Nucleus accumbens (tissue), 56 donors: ENCODE measurements at places on chromosomes 7 and 10.

GRCh38 chr10:68180490-68180889, 51.4 kb downstream of the ATOH7 start:
- DNase-seq, result no peak

GRCh38 chr10:47403446-47404318, 19.6 kb upstream of the ZNF488 start:
- no peak for DNase-seq

DNA sequence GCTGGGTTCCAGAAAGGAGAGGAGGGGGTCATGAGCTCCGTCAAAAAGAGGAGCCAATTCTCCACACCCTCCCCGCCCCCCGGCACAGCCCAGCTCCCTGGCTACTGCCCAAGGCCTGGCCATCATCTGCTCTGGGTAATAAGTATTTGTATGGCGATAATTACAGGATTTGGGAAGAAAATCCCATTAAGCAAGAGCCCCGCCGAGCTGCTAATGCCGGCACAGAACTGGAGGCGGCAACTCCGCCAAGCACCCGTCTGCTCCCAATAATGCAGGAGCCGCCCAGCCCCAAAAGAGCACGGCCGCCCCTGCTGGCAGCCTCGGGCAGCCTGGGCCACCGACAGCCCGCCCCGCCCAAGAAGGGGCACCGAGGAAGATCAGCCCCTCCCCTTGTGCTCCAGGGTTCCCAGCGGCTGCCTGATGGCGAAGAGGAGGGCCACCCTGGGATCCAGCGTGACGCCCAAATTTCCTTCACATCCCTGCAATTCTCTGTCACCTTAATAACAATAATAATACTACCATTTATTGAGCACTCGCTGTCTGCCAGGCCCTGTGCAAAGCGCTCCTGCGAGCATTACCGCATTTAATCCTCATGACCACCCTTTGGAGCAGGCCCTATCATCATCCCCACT, 5.9 kb downstream of the SLIT1 start:
- DNase-seq, result peak; percentile 30

DNA sequence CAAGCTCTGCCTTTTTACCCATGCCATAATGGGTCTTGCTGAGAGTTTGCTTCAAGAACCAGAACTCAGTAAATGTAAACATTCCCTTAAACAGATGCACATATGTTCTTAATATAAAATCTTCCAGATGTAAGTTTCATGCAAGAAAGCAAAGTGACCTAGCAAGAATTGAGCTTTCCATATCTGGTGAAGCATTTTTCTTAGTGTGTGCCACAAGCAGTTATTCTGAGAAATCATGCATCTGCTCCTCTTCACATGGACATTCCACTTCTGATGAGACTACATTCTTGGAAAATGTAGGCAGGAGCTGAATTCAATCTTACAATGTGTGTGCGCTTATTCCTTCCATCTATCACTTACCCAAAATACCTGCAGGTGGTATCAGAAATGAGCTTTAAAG, 227.8 kb upstream of the LRRTM3 start:
- no peak for DNase-seq

- no peak for DNase-seq
These were observed at the start of gene MYO1G for GRCh38 chr7:44978511-44979366. Gene MYO1G, minus strand, starts transcription at chr7:44979015. Its CDS starts 54 bp downstream, at chr7:44978961.

DNA sequence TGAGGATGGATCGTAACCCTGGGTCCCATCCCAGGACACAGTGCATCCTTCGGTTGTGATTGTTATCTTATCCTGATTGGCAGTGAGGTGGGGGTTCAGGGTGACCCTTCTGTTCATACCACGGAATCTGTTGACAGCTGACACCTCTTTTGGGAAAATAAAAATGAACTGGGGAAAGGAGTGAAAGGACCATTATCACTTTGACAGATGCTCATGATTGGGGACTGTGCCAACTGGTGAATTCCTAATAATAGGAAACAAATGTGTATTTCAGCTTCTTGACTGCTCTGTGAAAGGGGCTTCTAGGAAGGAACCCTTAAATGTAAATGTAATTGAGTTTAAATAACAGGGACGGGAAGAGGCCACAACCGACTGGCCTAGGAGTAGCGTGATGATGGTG, 65.4 kb downstream of the CELF2 start:
- no peak for DNase-seq

- no peak for DNase-seq
These were observed 21.5 kb downstream of the SPAG6 start for GRCh38 chr10:22366771-22367170.
